ENCODE measurements at places on chromosomes 3 and 15.
A peak's percentile ranks its signal among the peaks of the same experiment; 100 is the strongest.

GRCh38 chr3:40930131-40930538, 269.2 kb upstream of the CTNNB1 start:
- no peak for DNase-seq

- no peak for DNase-seq
Measured at GRCh38 chr3:153373606-153374005, 211.6 kb downstream of the RAP2B start.

DNA sequence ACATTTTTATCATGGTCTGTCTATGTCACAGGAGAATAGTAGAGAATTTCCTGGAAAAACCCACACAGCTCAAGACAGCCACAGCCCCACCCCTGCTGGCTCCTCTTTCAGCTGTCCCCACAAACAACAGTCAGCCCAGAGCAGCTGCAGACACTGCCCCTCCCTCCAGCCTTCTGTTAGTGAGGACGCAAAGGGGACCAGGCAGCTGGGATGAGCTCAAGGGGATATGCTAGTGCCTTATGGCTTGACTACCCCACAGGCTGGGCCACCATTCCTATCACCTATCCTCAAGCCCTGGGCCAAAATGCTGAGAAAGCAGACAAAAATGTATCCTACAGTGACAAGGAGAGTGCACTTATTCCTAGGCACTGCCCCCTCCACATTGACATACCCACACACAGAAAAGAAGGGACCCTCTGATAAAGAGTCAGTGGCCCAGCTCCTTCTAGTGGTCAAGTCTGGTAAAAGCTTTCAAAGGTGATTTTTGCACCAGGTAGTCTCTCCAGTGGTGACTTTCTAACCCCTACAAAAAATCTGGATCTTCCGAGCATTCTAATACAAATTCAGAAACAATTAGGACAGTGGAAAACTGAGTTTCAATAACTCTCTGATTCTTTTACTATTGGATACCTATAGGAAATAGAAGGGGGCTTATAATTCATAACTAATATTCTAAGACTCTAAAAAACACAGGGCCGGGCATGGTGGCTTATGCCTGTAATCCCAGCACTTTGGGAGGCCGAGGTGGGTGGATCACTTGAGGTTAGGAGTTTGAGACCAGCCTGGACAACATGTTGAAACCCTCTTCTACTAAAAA, 3.0 kb upstream of the MAP1A start:
- peak; percentile 36 for DNase-seq

GRCh38 chr3:120438665-120439370, 12.0 kb downstream of the FSTL1 start:
- no peak for DNase-seq

GRCh38 chr15:86328658-86329057, 249.0 kb downstream of the AGBL1 start:
- no peak for DNase-seq
